Stimulated activated naive CD4-positive, alpha-beta T cell treated with Interleukin-2 at 50 U/mL for 16 hours (primary cell): ENCODE measurements at places on chromosomes 12 and 14.

- DNase-seq, result no peak
Measured at GRCh38 chr12:214003-214741, at the start of gene SLC6A12. Gene SLC6A12 (minus strand): TSS chr12:214157. CDS start chr12:209986, 4,171 bp downstream.

DNA sequence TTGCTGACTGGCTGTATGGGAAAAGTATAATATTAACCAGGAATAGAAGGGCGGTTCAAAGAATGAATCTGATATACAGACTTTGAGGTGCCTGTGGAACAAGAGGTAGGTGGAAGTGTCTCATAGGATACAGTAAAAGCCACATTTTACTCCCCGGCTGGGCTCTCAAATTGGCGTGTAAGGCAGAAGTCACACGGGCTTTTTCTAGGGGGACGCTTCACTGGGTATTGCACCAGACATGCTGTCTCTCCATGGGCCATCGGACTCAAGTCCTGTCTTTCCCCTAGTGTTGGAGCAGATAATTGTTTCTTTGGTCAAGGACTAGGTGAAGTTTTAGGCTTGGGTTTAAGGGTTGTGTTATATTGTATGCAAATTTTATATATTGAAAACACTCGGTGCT, 9.1 kb downstream of the TMCC3 start:
- no peak for DNase-seq

GRCh38 chr12:12560587-12561370, 1.9 kb downstream of the DUSP16 start:
- DNase-seq, result peak; percentile 27

GRCh38 chr14:92945959-92946846, 23.3 kb downstream of the CHGA start:
- no peak for DNase-seq

DNA sequence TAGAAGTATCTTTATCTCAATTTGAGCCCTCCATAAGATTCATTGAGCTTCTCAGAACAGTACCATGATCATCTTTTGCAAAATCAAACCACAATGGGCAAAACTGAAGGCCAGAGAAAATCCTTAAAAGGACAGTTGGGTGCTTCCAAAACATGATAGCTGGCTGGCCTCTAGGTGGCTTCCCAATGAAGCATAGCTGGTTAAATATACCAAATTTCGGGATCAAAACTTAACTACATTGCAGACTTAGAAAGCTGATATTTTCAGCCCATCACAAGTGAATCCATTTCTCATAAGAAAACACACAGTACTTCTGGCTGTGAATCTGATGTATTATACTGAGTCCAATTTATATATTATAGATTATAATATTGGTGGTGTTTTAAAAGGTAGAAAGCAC, 15.3 kb upstream of the PIK3C2G start:
- DNase-seq, result no peak

DNA sequence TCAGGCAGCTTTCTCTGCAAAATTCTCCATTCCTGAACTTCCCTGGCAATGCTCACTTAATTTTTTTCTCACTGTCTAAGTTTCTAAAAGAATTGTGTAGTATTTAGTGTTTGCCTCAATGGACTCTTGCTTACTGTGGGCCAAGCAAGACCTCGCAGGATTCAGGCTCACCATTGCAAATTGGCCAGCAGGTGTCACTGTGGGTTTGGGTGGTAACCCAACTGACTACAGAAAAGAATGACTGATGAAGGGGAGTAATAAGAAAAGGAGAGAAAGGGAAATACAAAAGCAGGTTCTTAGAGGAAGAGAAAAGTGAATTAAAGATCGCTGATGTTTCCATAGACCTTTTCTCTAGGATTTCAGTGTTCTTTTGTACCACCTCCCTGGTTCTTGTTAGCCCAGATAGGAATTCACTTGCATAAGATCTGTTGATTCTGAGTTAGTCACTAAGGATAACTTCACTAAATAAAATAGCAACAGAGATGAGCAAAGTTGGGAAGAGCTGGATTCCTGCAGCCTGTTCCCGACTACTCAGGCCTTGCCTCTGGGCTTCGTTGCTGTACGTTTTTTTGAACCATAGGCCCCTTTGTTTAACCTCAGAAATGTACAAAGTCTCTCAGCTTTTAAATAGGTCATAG, 386.5 kb upstream of the DDHD1 start:
- peak; percentile 25 for DNase-seq

- no peak for DNase-seq
Measured at GRCh38 chr12:124194264-124194892, 100.5 kb upstream of the RFLNA start.

DNA sequence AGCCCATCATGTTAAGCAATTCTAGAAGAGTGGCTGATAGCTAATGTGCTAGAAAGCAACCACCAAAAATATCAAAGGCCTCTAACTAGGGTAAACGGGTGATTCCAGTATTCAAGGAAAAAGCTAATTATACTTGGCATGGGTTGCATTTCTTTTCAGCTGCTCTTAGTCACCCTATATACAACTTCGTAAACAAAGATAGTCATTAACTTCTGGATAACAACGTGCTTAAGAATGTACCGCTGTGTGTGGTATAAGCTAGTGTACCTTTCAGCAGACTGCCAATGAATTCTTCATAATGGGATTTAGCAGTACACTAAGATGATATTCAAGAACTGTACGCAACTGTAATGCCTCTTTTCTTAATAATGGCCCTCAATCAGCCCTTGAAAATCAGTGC, 42.2 kb upstream of the SLC6A13 start:
- DNase-seq, result no peak
